HFF-Myc (cell line): ENCODE measurements at places on chromosomes 3 and 15.

DNA sequence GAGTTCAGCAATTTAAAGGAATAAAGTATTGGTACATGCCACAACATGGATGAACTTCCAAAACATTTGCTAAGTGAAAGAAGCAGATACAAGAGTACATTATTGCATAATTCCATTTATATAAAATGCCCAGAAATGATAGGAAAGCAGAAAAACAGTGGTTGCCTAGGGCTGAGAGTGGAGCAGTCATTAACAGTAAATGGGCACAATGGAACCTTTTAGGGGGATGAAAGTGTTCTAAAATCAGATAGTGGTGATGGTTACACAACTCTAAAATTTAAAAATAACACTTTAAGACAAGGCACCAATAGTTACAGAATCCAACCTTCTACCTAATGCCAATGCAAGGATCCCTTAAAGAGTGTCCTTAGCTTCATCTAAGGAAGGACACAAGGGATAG lies 34.6 kb downstream of the MSL2 start:
- DNase-seq = no peak

- DNase-seq = no peak
Observed at GRCh38 chr15:93332168-93332553, 243.2 kb upstream of the RGMA start.

- DNase-seq = no peak
Observed at GRCh38 chr3:194224471-194225417, 88.8 kb downstream of the HES1 start.

DNA sequence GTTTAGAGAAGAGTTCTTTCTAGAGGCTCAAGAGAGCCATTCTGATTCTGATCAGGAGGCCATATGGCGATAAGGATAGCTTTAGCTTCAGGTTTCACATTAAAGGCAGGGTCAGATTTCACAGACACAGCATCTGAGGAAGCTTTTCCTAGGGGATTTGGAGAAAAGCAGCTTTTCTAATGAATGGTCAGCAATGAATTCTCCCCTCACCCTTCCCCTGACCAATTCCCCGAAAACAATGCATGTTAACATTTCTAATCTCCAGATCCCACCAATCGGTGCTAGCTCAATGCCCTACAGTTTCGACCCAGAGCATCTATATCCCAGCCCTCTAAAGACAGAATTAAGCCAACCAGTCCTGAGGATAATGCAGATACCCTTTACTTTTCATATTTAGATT lies 9.8 kb downstream of the AGBL1 start:
- DNase-seq = no peak

GRCh38 chr3:153330901-153331300 lies 168.9 kb downstream of the RAP2B start:
- DNase-seq = no peak

- no peak for DNase-seq
Observed at GRCh38 chr3:125367403-125368230, 7.5 kb downstream of the ZNF148 start.

GRCh38 chr3:43048470-43048869 lies 57.4 kb downstream of the POMGNT2 start:
- no peak for DNase-seq

DNA sequence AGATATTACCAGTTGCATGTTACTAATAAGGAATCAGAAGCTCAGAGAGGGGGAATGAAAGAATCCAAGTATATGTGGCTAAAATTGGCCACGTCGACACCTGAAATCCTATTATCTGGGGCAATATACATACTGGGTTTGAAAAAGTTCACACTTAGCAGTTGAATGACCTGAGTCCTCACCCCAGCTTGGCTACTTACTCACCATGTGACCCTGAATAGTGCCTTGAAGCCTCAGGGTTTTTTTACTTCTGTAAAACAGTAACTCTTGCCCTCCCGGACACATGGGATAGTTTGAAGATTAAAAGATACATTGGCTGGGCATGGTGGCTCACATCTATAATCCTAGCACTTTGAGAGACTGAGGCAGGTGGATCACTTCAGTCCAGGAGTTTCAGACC lies 342.2 kb upstream of the TPRG1 start:
- no peak for DNase-seq

DNA sequence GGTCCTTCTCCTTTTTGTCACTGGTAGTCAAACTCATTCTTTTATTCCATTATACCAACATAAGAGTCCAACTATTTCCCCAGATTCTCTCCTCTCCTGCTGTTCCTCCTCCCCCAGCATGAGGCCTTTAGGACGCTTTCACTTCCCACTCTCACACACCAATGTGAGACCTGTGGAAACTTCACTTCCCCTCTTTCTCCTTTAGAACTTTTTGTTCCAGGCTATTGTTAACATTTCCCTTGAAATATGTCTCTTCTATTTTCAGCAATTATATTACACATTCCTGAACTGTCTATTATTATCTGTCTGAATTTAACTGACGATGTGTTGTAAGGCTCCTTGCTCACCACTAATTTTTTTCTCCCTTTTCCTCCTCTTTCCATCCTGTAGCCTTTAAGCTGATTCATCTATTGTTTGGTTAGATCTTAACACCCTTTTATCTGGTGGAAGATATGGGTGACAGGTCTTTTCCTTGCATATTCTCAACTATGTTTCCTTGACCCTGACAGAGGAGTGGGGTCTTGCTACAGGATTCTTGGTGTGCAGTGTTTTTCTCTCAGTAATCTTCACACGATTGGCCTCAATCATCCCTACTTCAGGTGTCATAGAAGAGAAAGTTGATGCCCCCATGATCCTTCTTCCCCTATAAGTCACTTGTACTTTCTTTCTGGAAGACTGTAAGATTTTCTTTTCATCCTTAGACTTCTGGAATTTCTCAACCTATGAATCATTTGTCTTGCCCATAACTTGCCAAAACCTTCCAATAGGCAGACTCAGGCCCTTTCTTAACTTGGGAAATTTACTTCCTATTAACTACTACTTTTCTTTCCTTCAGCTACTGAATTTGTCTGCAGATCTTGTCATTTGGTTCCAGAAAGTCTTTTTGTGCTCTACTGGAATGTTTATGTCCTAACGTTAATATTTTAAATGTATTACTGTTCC lies 5.9 kb downstream of the CYP19A1 start:
- DNase-seq = no peak

DNA sequence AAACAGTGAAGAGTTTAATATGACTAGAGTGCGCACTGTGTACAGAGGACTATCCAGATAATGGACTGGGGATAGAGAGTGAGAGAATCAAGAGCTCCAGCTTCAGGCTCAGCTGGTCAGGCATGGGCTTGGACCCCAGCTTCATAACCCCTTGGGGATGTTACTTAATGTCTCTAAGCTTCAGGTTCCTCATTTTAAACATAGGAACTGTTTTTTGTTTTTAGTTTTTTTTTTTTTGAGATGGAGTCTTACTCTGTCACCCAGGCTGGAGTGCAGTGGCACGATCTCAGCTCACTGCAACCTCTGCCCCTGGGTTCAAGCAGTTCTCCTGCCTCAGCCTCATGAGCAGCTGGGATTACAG lies 9.9 kb upstream of the BRPF1 start:
- no peak for DNase-seq

GRCh38 chr3:331881-332280 lies 135.3 kb downstream of the CHL1 start:
- no peak for DNase-seq

- no peak for DNase-seq
Observed at GRCh38 chr3:104578558-104578957, 788.2 kb upstream of the ALCAM start.

DNA sequence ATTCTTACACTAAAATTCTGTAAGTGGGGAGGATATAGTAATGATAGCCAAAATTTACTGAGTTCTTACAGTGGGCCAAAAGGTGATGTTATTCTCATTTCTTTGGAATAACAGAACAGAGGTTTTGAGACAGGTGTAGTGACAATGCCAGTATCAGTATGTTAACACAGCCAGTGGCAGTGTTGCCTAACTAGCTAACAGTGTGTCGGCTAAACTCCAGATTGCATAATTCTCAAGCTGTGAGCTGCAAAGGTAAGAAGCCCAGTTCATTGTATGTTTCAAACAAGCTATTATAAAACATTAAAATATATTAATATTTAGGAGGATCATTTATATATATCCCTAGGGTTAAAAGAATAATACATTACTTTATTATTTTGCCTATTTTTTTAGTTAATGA lies 920 bp downstream of the SLC15A2 start:
- DNase-seq = no peak

GRCh38 chr15:63071288-63071909 lies 28.9 kb downstream of the TPM1 start:
- no peak for DNase-seq

DNA sequence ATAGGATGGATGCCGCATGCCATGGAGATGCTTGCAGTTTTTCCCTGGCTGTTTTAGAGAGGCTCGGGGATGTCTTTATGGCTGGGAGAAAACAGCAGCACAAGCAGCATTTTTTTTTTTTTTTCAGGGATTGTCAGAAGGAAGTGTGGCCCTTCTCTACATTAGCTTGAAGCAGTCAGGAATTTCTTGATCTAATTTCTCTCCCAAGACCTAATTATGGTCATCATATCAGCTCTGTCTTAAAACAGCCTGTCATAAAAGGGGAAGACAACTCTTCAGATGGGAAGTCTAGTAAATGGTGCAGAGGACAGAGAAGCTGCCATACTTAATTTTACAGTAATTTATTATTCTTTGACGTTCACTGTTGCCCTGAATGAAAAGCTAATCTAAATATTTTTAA lies 44.5 kb downstream of the EAF1 start:
- no peak for DNase-seq

GRCh38 chr3:70085613-70086012 lies 86.1 kb downstream of the SAMMSON start:
- no peak for DNase-seq

- DNase-seq = no peak
Observed at GRCh38 chr3:122006267-122006666, 15.8 kb downstream of the ILDR1 start.

- DNase-seq = no peak
Observed at GRCh38 chr3:73498764-73499622, 125.7 kb downstream of the PDZRN3 start.

- DNase-seq = no peak
Observed at GRCh38 chr3:58077596-58078285, 69.5 kb downstream of the FLNB start.

GRCh38 chr3:111820651-111821050 lies 38.4 kb upstream of the PHLDB2 start:
- no peak for DNase-seq

DNA sequence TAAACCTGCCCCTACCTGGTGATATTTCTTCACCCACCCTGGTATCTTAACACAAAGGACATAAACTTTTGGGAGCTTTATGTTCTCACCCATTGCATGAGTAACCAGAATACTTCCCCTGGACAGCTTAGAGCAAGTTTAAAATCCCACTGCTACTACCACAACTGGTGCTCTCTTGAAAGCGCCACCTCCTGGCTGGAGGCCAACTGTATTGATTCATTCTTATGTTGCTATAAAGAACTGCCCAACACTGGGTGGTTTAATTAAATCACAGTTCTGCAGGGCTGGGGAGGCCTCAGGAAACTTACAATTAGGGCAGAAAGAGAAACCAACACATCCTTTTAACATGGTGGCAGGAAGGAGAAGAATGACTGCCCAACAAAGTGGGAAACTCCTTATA lies 592.4 kb downstream of the EPHA3 start:
- no peak for DNase-seq

DNA sequence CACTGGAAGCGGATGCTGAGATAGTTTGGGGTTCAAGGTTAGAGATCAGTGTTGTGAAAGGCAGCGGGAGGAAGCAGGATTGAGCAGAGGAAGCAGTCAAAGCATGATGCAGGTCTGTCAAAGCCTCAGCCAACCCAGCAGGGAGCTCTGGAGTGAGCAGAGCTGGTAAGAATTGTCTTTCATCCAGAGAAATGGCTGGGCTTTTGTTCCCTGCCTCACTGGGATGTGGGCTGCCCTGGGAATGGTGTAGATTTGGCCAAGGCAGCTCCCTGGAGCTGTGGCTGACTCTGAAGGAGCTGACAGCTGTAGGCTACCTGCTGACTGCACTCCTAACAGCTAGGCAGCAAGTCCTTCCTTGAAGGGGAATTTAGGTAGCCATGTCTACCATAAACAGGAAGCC lies 61.9 kb upstream of the STXBP5L start:
- DNase-seq = no peak

GRCh38 chr15:77064539-77065308 lies 6.2 kb downstream of the TSPAN3 start:
- no peak for DNase-seq

DNA sequence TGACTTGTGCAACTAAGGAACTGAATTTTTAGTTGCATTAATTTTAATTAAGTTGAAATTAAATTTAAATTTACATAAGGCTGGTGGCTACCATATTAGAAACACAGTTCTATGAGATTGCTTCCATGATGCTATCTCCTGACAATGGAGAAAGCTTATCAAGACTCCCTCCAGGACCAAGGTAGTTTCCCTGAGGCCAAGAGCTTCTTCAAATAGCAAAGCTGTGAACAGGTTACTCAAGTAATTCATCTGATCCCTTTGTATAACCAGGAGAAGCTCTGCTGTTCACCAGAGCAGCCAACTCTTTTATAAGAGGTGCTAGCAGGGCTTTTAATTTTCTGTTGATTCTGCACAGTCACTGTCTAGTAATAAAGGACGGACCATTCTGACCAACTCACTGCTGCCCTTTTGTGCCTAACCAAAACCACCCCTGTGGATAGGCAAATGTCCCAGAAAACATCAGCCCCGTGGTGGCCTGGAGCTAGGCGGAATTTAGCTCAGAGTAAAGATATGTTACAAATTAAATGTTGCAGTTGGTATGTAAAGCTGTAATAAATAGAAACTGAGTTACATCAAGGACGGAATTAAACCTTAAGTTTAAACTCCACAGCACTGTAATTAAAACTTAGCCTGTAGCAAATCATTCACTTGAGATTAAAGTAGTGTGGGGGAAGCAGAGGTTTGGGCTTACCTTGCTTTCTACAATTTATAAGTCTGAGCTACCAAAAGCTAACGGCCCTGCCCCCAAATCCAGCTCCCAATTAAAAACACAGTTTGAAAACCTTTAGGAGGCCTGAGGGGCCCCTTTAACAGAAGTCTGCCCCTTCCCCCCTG lies 55.6 kb upstream of the LRTM1 start:
- no peak for DNase-seq

DNA sequence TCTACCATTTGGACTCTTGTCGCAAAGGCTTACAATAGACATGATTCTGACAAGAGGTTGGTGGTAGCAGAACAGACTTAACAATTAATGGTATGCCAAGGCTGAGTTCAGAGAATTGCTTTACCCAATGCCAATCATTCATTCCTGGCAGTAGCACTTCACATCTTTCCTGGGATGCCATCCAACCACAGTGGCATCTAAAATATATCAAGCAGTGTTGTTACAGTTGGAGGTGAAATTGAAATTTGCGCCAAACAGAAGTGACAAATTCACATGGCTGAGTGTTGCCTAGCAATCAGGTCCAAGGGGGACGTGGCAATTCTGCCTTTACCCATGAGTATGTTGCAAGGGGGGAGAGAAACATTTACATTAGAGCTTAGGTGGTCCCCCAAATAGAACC lies 21.0 kb upstream of the DPH6 start:
- no peak for DNase-seq

- DNase-seq = no peak
Observed at GRCh38 chr15:78790027-78790426, 21.2 kb downstream of the ADAMTS7 start.
